ENCODE measurements at places on chromosomes 5 and 9.

GRCh38 chr9:22216730-22217172 is 207.6 kb upstream of the CDKN2B start:
- DNase-seq = no peak

- peak; percentile 45 for DNase-seq
These were observed 12.2 kb downstream of the TNIP1 start for GRCh38 chr5:151068433-151069197.

GRCh38 chr9:10396615-10397014 is 216.2 kb downstream of the PTPRD start:
- no peak for DNase-seq

DNA sequence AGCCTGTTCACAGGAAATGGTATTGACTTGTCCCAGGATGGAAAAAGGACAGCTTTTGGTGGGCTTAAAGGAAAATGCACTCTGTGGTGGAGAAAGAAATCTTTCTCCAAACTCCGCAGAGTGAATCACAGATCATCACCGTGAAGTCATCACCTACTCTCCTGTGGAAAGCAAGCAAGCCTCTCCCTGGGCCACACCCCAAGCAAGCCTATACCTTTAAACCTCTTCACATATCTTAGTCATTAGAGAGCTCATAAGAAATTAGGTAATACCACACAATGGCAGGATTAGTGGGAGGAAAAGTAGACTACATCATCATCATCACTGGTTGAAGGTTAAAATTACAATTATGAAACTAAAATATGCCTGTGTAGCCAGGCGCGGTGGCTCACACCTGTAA is 23.2 kb downstream of the TLE1 start:
- DNase-seq = no peak

- DNase-seq = no peak
These were observed 57.8 kb downstream of the PHAX start for GRCh38 chr5:126658561-126658960.

- no peak for DNase-seq
These were observed 4.8 kb downstream of the ATP6V1G1 start for GRCh38 chr9:114592356-114592755.

DNA sequence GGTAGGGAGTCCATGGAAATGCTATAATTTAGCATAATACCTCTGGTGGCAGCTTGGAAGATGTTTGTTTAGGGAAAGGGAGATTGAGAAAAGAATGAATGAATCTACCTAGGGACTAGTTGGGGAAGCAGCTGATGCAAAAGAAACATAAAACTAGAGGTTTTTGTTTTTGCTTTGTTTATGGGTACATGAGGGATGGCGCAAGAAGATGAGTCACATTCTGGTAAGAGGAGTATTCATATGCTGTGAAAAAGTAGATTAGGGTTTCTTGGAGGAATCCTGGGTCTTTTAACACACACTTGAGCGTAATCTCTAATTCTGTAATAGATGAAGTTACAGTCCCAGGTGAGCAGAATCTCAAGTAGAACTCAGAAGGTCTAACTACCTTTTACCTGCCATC is 17.1 kb downstream of the C9orf43 start:
- DNase-seq = no peak

DNA sequence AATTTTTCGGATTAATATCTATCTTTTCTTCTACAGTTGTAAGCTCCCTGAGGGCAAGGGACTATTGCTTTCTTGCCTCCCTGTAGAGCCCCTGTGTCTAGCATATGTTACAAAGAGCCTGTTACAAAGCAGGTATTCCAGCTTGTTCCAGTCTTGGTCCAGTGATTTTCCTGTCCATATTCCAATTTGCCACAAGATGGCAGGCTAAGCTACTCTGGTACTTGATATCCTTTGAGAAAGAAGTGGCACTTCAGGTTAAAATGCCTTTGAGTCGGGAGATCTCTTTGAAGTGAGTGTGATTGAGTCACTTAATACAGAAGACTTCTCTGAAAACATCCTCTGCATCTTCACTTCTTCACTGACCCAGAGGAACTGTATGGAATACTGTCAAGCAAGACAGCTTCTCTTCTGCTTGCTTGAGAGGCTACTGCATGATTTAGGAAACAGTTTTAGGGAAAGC is 24.5 kb downstream of the CAVIN4 start:
- no peak for DNase-seq

- DNase-seq = no peak
These were observed 25.4 kb upstream of the ALDOB start for GRCh38 chr9:101460965-101461364.

- DNase-seq = no peak
These were observed 59.6 kb downstream of the RPS23 start for GRCh38 chr5:82218374-82219156.

DNA sequence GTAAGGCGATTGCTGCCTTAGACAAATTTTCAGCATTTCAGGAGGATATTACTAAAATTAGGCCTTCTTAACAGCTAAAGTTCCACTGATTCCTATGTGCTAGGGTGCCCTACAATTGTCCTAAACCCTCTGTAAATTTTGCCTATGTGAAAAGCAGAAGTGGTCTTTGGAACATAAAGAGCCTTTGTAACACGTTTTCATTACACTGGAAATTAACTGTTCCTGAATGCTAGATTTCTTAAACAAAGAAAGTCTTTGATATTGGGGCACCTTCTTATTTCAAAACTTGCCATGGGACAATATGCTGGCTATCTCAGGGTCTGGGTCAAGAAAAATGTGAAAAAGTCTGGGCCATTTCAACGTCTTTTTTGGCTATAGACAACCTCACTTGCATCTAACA is 60.4 kb upstream of the MOCS2 start:
- no peak for DNase-seq

- DNase-seq = no peak
These were observed 495.2 kb downstream of the GADD45G start for GRCh38 chr9:90100014-90100413.

- DNase-seq = no peak
These were observed 152.9 kb upstream of the PITX1 start for GRCh38 chr5:135186662-135187522.

DNA sequence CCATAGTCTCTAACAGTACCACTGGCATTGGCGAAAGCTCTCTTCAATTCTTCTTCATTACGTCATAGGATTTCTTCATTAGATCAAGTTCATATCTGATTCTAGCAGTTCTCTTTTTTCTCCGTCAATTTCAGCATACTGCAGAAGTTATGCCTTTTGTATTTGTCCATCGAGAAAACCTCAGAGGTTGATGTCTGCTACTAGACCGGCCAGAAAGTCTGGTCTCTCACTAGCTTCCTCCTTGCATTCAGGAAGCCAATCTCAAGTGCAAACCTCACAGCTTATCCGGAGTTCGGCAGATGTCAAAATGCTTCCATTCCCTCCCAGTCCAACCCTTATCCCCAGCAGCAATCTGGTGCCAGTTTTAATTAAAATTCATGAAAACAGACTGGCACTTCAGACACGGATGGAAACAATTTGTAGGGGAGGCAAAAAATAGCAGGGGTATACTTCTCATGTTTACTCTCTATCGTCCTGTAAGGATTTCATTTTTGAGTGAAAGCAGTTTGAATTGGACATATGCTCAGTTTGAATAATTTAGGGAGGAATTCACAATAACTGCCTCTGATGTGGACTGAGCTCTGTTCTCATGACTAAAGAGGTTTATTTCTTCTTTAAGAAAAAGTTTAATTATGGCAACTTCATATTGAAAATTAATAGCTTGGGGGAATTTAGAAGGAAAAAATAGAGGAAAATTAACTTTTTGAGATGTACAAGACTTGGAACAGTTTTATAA is 56.4 kb upstream of the TMC1 start:
- DNase-seq = no peak

DNA sequence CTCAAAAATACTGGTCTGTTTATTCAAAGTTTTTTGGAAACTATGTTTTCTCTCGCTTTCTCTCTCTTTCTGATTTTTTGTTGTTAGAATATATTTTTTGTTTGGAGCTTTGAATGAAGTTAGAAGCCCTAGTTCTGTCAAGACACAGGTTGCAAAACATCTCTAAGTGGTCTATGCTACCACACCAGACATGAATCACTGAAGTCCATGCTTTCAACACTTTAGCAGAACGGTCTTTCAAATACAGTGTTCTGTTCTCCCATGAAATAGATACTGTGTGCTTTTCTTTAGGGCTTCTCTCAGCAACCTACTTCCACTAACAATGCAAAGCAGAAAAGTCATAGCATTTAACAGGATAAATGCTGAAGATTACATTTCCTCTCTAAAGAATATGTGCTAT is 392.5 kb downstream of the TMEM167A start:
- DNase-seq = no peak

- DNase-seq = no peak
These were observed 99.8 kb upstream of the SPATA31C2 start for GRCh38 chr9:88237991-88238571.

DNA sequence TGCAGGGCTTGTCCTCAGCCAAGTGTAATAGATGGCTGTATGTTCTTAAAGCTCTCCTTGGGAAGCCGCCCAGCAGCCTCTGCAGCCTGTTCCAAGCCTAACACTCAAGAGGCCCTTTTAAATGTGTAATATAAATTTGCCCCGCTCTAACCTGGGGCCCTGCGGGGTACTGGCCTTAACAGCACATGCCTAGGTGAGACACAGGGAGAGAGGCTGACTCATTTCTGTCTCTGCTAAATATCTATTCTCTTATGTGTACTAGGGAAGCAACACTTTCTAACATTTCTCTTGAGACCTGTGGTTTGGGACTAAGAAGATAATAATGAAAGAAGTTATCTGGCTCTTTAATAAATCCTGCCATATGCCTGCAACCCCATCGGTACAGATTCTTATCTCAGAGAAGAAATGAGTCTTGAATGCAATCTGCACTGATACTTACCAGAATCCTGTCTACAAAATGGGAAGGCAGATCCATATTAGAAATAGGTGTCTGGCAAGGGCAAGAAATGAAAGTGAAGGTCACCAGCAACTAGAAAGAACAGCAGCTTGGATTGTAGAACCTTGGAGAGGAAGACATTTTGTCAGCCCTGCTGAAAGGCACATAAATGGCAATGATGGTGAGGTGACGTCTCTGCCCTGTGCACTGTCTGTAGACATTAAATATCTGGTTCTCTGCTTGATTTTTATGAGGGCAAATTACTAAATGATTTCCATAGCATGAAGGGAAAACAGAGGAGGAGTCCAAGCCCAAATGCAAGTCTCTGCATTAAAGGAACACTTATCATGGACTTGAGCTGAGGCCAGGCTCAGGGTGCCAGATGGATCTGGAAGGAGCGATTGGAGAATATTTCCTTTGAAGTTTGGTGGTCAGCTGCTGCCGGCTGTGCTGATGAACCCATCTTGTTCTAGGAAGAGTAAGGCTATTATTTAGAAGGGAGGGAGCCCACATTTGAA is 14.5 kb upstream of the TGFBI start:
- DNase-seq = no peak

GRCh38 chr9:130207241-130207992 is 35.2 kb downstream of the NCS1 start:
- DNase-seq = no peak

DNA sequence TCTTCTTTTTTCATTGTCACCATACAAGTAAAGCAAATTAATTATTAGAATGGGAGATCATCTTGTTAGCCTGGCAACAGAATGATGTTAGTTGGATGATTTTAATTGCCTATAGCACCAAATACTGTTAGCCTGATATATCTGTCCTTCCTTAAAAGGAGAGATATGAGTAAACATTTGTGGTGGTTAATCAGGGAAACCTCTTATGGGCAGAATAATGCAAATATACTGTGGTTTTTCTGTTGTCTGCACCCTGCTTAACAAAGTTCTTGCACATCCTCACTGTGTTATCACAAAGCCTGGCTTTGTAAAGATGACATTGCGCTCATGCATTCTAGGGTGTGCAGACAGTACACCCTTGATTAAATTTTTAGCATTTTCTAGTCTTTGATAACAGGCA is 254.9 kb upstream of the SMC2 start:
- DNase-seq = no peak

DNA sequence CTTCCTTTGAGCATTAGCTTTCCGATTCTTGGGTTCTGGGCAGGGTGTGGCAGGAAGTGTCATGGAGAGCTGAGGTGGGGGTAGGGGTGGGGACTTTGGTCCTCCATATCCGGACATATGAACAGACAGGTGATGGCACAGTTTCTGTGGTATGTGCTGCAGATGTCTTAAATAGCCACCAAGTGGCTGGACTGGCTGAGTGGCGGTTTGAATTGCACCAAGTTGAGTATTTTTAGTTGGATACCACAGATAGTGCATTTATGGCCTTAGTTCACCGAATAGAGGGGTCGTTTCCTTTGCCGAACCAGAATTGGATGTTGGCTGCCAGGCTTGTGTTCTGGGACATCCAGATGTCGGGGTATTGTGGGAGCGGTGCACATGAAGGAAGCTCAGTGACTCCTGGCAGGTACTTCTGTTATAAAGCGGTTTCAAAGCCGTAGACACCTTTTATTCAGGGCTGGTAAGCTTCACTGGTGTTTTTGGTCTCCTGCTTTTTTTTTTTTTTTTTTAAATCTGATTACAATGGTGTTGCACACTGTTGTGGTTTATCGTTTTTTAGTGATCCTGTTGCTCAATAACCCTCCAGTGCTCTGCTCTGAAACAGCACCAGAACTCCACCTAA is 15.1 kb upstream of the TNFAIP8 start:
- no peak for DNase-seq

GRCh38 chr5:86971034-86971571 is 296.6 kb upstream of the RASA1 start:
- no peak for DNase-seq

GRCh38 chr9:104802110-104802509 is 38.2 kb downstream of the NIPSNAP3B start:
- DNase-seq = no peak

GRCh38 chr5:92041206-92041605 is 658.1 kb upstream of the ARRDC3 start:
- DNase-seq = no peak

- DNase-seq = no peak
These were observed 21.8 kb downstream of the ZBED3 start for GRCh38 chr5:77065256-77065655.

- DNase-seq = no peak
These were observed 466.4 kb downstream of the ZNF608 start for GRCh38 chr5:124280079-124280478.

GRCh38 chr9:77978086-77978781 is 53.4 kb downstream of the GNAQ start:
- DNase-seq = no peak

DNA sequence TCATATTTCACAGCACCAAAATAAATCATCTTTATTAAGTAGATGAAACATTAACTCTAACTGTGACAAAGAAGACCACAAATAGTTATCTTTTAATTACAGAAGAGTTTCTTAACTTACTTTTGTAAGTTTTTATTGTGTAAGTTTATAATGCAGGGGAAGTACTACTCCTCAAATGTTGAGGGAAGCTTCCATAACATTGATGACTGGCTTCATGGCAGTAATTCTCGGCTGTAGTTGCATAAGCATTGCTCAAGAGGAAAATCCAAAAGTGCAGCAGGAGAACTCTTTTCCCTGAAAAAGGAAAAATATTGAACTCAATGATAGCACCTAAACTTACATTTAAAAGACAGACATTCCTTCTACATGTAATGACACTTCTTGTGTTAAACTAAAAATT is 4.6 kb downstream of the TSLP start:
- DNase-seq = no peak

GRCh38 chr5:87746891-87747377 is 334.2 kb upstream of the CCNH start:
- no peak for DNase-seq

- no peak for DNase-seq
These were observed 14.5 kb downstream of the PHAX start for GRCh38 chr5:126615286-126615685.

- DNase-seq = no peak
These were observed 36.3 kb downstream of the CAPSL start for GRCh38 chr5:35902046-35902672.
